ENCODE measurements at places on chromosomes 4 and X. TPM values are rescaled to one million over a fixed set of nuclear protein-coding genes. Genes with fewer than 3 reads are reported as not detected.

- DNase-seq, result no peak
These were observed 44.3 kb downstream of the EFHC2 start for GRCh38 chrX:44299177-44299576.

DNA sequence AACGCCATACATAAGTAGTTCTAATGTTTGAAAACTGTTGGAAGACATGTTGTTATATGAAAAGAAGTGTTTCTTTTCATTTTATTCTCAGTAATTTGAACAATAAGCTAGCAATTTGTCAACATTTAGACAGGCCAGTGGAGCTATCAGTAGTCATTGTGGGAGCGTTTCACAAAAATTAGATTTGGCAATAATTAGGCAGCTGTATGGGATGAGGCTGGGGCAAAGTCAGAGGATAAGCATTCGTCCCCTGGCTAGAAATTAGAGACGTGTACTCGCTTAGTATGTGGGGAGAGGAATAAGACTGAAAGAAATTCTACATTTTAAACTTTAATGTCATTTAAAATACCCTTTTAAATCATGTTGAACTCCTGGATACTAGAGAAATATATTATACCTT, 70.6 kb downstream of the TMEM144 start:
- no peak for DNase-seq

- DNase-seq, result no peak
These were observed 6.8 kb upstream of the PAGE5 start for GRCh38 chrX:55213381-55213780.

DNA sequence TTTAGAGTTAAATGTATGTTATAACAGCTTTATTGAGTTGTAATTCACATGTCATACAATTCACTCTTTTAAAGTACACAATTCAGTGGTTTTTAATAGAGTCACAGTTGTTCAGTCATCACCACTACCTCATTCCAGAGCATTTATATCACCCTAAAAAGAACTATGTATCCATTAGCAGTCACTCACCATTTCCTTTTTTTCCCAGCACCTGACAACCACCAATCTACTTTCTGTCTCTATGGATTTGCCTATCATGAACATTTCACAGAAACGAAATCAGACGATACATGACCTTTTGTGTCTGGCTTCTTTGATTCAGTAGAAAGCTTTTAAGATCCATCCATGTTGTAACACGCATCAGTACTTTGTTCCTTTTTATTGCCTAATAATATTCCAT, 52.9 kb upstream of the FRAS1 start:
- no peak for DNase-seq

DNA sequence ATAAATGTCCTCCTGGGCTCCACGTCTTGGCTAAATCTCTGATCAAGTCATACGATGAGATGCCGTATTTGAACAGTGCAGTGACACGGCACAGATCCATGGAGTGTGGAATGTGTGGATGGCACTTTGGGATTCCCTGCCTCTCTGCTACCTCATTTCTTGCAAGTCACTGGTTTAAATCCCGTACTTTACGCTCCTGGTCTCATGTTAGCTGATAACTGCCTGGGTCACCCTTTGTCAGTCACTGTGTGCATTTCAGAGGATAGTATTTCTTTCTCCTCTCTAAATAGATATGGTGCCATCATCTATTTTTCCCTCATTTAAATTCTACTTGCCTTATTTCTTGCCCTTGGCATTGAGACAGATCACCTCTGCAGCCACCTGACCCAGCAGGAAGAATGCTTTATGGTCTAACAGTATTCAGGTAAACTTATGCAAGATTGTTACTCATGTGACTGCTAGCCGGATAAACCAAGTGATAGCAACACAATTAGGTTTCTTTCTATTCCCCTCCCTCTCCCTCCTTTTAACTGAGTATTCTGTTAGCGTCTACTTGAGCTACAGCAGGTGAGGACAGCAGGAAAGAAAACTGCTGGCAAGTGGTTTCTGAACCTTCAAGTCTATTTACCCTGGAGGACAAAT, 2.8 kb downstream of the EGF start:
- no peak for DNase-seq

- DNase-seq, result no peak
These were observed 10.5 kb upstream of the DHX15 start for GRCh38 chr4:24594887-24595286.

- peak; percentile 56 for DNase-seq
These were observed 10.7 kb upstream of the DLG3 start for GRCh38 chrX:70433848-70434351.

GRCh38 chr4:177161781-177162180, 147.9 kb upstream of the NEIL3 start:
- no peak for DNase-seq

- no peak for DNase-seq
These were observed 14.7 kb downstream of the RTL9 start for GRCh38 chrX:110373310-110373709.

DNA sequence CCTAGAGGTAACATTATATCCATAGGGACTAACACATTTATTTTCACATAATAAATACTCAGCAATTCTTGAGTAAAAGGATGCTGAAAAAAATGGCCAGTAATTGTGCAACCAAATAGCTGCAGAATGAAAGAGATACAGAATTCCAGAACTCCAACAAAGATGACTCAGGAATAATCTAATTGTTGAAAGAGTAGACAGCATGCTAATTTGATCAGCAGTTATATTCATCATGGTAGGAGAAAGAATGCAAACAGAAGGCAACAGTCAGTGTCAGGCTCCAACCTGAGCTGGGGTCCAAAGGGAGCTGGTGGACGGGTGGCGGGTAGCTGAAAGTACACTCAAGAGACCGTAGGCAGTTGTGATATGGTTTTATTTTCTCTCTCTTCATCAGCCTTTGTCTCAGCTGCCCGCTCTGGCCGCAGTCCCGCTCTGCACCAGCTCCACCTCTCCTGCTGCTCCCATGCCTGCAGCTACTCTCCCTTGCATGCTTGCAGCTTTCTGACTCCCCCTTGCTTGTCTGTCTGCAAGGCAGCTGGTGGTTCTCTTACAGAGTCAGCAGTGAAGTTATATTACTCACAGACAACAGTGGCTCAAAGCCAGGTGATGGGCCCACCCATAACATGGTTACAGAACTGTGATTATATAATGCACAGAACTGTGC, 1150.1 kb downstream of the STIM2 start:
- no peak for DNase-seq

- no peak for DNase-seq
These were observed 198.6 kb upstream of the AGA start for GRCh38 chr4:177640864-177641263.

- no peak for DNase-seq
These were observed 39.1 kb downstream of the HAND2 start for GRCh38 chr4:173490817-173491528.

- no peak for DNase-seq
These were observed 558.2 kb upstream of the DIPK2B start for GRCh38 chrX:45758738-45759397.

- no peak for DNase-seq
These were observed 225.2 kb upstream of the DKK2 start for GRCh38 chr4:107261241-107261874.

DNA sequence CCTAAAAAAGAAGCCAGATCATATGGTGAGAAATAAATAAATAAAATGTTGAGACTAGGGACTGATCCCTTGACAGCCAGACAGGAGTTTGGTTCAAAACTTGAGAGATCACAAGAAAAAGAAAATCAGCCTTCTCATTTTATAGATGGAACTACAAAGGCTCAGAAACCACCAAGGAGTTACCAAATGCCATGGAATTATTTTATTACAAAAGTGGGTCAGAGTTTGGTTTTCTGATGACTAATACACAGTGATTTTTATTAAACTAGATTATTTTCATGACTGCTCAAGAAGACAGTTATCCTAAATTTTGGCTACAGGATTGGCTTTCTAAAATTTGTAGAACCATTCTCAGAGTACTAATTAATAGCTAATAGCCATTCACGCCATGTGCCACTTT, 6.2 kb downstream of the CXCL1 start:
- DNase-seq, result no peak

DNA sequence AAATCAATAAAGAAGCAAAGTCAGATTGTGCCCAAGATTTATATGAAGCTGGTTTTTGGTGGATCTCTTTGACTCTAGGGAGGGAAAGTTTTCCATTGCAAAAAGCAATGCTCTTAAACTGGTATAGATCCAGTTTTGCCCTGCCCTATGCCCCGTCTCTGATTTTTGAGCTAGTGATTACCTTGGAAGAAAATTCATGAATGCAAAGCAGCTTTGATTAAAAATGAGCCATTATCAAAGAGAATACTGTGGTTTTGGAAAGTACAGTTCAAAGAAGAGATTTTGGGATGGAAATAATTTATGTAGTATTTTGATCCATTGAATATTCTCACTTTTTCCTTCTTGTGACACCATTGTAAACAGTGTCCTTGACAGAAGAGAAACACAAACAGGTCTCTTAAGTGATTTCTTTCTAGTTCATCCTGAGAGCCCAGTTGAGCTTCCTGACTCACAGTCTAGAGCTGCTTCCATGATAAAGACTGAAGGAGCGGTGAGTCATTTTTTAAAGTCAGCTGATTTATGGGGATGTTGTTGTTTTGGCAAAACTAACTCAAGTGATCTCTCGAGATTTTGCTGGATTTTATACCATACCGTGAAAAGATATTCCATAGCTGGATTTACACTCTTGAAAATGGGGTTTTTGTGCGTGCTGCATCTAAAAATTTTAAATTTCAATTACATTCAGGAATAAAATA, 76.7 kb downstream of the AFF1 start:
- DNase-seq, result no peak

DNA sequence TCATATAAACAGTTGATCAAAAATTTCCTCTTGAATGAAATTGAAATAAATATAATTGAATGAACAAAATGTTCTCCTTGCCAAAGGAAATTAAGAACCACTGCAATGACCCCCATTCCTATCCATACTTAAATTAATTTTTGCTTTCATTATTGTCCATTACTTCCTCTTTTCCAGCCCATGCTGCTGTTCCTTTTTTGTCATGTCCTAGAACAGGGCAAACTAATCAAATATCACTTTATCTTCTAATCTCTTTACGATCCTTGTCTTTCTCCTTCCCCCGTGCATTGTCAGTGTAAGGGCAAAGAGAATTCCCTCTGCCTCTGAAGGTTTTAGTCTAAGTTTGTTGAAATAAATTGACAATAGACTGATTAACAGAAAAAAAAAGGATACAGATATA, 203.0 kb downstream of the CENPC start:
- DNase-seq, result no peak

The SETD7 gene
- 11.1 TPM for total RNA-seq

The SASH3 gene
- not detected for total RNA-seq

The KDR gene
- 0.12 TPM for total RNA-seq

The PAGE2 gene
- not detected for total RNA-seq

The MAGEC2 gene
- total RNA-seq, result not detected

The FRMPD3 gene
- 1.8 TPM for total RNA-seq

The SORCS2 gene
- 1.2 TPM for total RNA-seq

The PDGFRA gene
- total RNA-seq, result 2.1 TPM

The PAGE5 gene
- total RNA-seq, result not detected

The PHEX gene
- 0.57 TPM for total RNA-seq

Measured in neural crest cell (in vitro differentiated cells).